ENCODE measurements at places on chromosomes 12 and 14.

- DNase-seq = no peak
Observed at GRCh38 chr12:13744561-13744960, 236.8 kb downstream of the GRIN2B start.

GRCh38 chr14:89903340-89903952, 51.1 kb downstream of the EFCAB11 start:
- no peak for DNase-seq

DNA sequence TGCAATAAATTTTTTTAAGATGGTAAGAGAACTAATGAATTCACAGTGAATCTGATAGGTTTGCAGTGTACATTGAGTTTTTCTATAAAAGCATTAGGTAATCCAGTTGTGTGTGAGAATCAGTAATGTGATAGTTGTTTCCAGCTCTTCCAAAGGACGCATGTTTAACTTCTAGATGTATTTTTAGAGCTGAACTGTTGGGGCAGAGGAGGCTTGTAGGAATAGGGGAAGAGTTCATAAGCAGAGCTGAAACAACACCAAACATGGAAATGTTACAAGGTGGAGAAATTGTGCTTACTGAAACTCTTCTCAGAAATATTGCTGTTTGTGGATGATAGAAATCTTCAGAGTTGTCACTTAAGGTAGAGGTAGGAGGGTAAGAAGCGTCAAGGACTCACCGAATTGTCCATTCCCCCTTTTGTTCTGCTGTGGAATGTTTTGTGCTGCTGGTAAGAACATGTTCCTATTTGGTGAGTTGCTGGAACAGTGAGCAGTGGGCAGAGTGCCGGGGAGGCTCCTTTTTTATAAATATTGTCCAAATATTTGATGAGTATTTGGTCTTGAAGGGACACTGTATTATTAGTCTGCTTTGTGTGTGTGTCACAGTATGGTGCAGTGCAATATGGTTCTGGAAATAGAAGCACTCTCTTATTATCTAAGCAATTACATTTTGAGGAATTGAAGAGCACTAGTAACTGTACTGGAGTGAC, 76.7 kb downstream of the ANO6 start:
- DNase-seq = no peak

DNA sequence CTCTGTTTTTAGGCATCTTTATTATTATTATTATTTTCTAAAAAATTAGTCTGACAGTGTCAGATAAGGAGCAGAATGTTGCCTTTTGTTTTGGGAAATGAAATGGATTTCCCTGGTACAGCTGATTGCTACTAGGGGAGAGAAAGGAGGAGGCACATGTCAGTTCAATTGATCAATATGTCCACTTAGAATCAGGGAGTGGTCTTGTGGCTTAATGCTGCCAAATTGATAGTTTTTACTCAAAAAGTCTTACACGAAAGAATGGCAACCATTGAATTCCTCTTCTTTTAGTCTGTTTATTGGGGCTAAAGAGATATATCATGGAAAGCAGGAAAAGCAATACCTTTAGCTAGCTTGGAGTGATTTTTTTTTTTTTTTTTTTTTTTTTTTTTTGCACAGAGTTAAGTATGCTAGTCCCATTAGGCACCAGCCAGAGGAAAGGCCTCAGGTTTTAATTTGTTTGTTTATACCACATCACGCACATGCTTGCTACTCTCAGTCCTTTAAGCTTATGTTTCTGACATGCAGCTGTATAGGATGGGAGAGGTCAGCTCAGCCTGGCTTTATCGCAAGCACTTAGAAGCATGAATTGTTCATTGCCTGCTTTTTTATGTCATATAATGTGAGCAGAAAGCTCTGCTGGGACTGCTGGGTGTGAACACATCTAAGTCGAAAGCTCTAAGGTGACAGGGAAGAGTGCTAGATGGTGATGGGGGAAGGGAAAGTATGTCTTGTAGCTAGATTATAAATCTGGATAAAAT, 1.4 kb downstream of the AKAP6 start:
- DNase-seq = no peak

- DNase-seq = no peak
Observed at GRCh38 chr12:12779007-12779406, 6.5 kb upstream of the APOLD1 start.

DNA sequence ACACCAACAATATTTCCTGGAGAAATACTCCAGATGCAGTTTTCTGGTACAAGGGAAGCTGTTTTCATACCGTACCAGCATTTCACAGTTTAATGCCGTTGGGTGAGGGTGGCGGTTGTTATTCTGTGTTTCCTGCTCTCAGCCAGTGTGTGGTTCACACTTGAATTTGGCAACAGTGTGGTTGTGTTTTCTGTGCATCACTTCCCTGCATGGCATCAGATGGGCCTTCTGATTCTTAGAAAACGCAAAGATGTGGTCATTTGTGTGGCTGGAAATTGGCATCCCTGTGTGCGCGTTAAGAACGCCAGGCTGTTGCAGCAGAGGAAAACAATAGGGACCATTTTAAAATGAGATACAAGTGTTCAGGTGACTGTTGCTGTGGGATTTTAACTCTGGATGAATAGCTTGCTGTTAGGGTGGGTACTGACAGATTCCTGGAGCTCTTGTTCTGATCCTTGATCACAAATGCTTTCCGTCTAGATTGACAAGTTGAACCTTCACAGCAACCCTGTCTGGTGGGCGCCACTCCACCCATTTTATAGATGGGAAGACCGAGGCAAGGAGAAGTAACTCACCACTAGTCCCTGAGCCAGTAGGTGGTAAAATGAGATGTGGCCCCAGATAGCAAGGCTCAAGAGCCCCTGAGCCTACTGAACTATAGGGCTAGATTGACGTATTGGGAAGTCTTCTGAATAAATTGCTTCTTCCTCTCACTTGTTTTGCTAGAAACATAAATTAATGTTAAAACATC, 231.2 kb downstream of the CHST11 start:
- no peak for DNase-seq

DNA sequence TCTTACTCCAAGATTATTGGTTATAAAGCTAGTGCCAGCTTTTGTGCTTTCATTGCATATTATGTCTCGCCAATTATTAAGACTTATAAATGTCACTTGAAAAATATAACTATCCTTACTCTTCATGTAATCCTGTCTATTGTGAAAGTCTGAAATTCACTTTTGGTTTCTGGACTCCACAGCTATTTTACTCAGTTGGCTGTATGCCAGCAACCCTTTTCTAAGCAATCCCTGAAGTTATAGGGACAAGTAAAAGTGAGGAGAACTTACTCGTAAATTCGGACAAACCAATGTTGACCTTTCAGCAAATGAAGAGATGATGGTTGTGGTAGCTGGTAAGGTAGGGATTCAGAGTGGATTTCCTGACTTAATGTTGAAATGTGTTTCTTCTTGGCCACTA, 196.3 kb downstream of the NPAS3 start:
- no peak for DNase-seq

DNA sequence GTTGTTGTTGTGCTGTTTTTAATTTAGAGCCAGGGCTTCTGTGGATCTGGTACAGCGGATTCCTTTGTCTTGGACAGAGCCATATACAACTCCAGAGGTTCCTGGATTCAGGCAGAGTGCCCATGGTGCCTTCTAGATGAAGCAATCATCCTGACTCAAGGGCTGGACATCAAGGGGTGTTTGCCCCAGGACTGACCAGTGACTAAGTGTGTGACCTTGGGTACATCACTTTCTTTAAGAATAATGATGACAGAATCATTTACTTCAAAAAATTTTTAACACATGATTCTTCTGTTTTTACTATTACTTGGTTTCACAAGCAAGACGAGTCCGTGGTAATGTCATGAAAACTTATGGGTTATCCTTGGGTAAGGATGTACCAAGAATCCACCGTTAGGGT, 397.3 kb downstream of the ZFP36L1 start:
- DNase-seq = no peak

Measured in right renal pelvis (tissue), 4 donors.